ENCODE measurements at places on chromosomes 6 and 20.

DNA sequence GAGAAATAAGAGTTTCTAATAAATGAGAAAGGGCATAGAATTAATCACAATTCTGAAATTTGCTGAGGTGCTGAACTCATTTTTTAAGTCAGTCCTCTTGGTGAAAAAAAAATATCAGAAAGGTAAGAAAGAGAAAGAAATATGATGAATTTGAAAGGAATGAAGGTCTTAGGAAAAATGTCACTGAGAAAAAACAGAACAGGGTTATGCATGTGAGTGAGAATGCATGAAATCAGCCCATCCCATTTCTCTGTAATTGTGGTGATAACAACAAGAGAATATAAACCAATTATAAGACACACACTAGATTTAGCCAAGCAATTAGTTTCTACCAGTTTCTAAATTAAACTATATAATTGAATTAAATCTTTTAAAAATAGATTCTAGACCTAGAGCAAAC lies 138.9 kb downstream of the TBX18 start:
- no peak for DNase-seq

DNA sequence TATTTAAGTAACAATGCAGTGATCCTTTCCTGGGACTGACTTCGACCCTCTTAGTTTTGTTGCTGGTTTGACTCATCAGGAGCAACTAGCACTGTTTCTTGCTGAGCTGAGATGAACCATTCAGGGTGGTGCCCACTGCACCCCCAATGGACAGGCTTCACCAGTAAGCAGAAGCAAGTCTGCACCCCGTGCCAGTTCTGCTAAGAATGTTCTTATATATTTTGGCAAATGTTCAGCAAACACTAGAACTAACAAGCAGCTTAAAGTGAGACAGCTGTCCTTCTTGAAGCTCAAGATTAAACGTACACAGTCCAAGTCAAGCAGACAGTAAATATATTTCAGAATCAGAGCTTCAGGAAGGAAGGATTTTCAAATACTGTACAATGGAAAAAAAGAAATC lies 561.3 kb upstream of the CDH4 start:
- no peak for DNase-seq

- no peak for DNase-seq
Observed at GRCh38 chr20:46900826-46901225, 6.2 kb downstream of the EYA2 start.

DNA sequence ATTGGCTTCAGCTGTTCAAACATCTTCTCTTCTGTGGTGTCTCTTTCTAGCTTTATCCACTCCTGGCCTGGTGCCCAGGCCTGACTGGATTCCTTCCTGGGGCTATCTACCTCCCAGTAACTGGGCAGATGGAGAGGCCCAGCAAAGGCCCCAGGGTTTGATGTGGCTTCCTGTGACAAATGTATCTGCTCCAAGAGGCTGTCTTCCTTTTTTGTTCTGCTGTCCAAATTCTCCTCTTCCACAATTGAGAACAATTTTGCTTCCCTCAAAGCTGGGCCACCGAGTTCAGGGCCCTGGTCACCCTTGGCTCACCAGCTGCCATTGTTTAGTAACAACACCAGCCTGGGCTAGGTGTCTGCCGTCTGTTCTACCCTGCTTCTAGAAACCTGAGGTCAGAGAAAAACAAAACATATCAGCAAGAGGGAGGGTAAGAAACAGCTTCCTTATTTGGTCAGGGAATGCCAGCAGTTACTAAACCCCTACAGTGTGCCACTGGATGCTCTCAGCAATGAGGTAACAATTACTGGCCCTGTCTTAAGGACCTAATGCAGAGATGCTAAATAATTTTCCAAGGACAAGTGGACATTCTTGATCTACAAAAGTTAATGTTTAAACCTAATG lies 3.9 kb downstream of the ZFP57 start:
- no peak for DNase-seq

- DNase-seq: peak; percentile 81
Observed at GRCh38 chr20:32672982-32673851, 524 bp downstream of the C20orf203 start.

- DNase-seq: no peak
Observed at GRCh38 chr20:15889514-15890256, 683.6 kb downstream of the KIF16B start.

- DNase-seq: no peak
Observed at GRCh38 chr6:53673162-53673727, 7.7 kb upstream of the KLHL31 start.

DNA sequence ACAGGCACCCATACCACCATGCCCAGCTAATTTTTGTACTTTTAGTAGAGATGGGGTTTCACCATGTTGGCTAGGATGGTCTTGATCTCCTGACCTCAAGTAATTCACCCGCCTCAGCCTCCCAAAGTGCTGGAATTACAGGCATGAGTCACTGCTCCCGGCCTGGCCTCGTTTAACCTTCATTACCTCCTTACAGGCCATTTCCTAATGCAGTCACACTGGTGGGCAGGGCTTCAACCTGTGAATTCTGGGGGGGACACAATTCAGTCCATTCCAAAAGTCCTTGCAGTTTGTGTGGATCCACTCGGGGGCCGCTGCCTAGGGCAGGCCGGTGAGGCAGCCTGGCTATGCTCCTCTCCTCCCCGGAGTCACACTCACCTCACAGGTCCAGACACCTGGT lies 112.4 kb upstream of the SNX9 start:
- no peak for DNase-seq

GRCh38 chr6:26205625-26206574 lies 118.7 kb downstream of the HFE start:
- peak; percentile 31 for DNase-seq

GRCh38 chr6:117270055-117270842 lies 4.9 kb downstream of the VGLL2 start:
- peak; percentile 15 for DNase-seq

- DNase-seq: no peak
Observed at GRCh38 chr6:44674226-44675155, 287.0 kb downstream of the CDC5L start.
